ENCODE measurements at places on chromosomes 13 and 19.

DNA sequence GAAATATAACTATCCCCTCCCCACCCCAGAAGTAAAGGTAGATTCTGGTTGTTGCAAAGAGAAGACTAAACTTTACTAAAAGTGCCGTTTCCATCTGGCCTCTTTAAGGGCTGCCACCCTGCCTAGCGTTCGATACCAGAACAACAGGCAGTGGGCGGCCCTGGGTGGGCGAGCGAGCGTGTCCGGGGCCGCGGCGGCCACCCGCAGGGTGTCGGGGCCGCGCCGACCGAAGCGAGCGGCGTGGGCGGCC is 2.6 kb downstream of the FGF9 start:
- DNase-seq = no peak

DNA sequence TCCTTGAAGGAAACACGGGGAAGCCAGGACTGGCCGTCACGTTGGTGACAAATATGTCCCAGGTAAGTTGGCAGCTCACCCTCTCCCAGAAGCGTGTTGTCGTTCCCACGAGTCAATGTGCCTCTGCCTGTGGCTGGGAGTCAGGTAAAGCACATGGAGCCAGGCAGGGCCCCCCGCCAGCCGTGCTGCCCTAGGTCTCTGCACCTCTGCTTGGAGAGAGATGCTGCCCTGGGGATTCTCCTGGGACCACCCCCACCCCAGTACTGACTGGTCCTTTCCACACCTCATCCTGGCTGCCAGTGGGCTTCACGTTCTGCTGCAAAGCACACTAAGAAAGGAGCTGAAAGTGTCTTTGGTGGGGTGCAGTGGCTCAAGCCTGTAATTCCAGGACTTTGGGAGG is 9.9 kb downstream of the ZNF114 start:
- no peak for DNase-seq

DNA sequence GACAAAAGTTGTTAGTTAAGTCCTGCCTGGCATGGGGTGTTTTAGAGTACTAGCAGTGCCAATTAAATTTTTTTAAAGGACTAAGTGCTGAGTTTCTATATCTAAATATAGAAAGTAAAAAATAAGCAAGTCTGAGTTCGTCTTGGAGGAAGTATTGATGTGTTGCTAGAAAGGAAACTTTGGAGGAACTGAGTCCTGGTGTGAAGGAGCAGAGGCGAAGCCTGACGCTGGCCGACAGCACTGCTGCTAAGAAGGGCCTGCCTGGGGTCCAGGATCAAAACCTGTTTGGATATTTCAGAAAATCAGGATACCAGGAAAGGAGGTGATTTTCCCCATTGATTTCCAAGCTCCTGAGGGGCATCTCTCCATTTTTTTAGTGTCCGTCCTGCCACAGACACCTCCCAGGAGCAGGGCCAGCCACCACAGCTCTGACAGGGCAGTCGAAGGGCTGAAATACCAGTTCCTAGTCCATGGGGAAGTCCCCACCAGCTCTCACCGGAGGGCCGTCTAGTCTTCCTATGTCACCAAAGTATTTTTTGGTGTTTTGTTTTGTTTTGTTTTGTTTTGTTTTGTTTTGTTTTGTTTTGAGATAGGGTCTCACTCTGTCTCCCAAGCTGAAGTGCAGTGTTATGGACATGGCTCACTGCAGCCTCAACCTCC is 38.2 kb upstream of the NPAS1 start:
- DNase-seq = no peak

GRCh38 chr19:15173746-15174404 is 26.9 kb downstream of the NOTCH3 start:
- DNase-seq = no peak

DNA sequence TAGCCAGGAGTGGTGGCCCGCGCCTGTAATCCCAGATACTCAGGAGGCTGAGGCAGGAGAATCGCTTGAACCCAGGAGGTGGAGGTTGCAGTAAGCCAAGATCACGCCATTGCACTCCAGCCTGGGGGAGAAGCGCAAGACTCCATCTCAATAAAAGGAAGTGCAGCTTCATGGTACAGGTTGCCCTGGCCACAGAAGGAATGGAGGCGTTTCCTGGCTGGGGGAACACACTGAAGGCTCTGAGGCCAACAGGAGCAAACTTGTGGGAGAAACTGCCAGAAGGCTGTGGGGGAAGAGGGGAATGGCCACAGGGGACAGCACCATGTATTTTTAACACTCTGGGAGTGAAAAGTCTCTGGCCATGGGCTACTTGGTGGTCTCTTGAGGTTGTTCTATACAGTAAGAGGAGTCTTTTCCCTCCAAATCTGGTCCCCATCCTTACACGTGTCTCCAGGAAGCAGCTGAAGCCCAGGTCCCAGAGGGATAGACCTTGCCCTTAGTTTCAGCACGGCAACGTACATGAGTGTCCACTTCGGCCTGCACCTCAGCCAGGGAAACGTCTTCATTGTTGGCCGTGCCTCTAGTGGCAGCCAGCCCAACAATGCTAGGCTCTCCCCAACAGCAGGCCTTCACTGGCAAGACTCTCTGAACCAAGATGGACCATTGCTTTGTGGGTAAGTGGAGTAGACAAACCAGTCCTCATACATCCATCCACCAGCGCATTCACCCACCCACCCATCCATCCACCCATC is 7.4 kb downstream of the MICOS13 start:
- no peak for DNase-seq

- no peak for DNase-seq
Measured at GRCh38 chr13:34161931-34162543, 344.1 kb downstream of the RFC3 start.

DNA sequence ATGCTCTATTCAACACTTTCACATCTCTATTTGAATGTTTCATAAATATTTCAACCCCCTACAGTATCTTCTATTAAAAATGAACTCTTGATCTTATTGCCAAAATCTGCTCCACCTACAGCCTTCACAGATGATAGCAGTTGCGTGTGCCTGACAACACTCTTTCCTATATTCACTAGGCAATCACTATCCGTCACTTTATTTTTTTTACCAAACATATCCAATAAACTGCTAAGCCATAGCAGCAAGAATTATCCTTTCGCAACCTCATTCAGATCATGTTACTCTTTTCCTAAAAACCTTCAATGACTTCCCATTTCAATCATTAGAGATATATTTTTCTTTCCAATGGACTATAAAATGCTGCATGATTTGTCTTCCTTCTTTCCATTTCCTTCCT is 629.8 kb upstream of the PCDH9 start:
- no peak for DNase-seq

DNA sequence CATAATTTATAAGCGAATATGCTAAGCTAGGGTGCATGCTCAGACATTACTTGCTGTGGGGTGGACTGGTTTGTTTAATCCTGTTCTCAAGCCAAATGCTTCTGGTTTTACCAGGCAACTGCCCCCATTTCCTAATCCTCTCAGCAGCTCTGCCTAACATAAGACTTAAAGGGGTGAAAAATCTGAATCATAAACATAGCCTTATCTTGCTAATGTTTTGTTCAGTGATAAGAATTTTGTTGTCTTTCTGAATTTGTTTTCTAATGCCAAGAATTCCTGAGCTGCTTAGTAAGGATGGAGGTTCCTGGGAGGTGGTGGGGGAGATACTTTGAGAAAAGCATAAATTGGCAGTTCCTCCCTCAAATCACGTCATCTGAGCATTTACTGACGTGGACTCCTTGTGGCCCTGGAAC is 42.7 kb downstream of the ING1 start:
- no peak for DNase-seq

- DNase-seq = no peak
Measured at GRCh38 chr13:20422362-20422761, 103.3 kb downstream of the CRYL1 start.

GRCh38 chr19:39199025-39199424 is 2.3 kb downstream of the NCCRP1 start:
- no peak for DNase-seq

- DNase-seq = no peak
Measured at GRCh38 chr19:3536429-3537100, 2.4 kb upstream of the TEKTIP1 start.

DNA sequence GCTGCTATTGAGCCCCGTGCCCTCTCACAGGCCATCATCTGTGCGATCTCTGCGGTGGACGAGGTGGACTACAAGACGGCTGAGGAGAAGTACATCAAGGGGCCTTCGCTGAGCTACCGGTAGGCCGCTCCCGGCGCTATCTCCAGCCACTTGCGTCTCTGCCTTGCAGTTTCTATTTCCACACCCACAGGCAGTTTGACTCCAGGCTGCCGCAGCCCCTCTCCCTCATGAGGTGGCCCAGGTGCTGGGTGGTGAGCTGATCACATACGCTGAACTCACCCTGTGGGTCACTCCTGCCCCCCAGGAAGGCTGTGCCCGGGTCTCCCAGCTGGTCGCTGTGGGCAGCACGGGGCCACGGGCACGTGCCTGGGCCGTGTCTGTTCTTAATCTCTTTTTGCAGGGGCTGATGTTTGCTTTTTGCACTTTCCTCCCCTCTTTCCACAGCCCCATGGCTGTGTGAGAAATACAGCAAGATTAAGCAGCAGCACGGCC is 10.6 kb upstream of the NDUFS7 start:
- no peak for DNase-seq

GRCh38 chr13:46668302-46668720 is 115.3 kb downstream of the LRCH1 start:
- DNase-seq = no peak

DNA sequence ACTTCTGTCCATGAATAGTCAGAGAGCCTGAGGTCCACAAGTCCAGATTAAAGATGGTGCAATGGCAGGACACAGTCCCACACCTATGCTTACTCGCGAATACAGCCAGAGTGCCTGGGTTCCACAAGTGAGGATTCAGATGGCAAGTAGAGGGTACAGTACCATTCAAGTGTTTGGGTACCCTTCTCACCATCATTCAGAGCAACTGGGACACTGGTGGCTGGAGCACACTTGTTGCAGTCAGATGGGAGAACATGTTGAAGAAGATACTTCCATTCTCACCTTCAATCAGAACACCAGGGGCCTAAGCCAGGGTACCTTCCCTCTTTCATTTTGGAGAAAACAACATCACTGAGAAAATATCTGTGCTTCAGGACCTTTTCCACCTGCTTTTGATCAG is 43.7 kb upstream of the ZNF599 start:
- DNase-seq = no peak

- DNase-seq = no peak
Measured at GRCh38 chr13:114268344-114269280, 12.8 kb upstream of the UPF3A start.

DNA sequence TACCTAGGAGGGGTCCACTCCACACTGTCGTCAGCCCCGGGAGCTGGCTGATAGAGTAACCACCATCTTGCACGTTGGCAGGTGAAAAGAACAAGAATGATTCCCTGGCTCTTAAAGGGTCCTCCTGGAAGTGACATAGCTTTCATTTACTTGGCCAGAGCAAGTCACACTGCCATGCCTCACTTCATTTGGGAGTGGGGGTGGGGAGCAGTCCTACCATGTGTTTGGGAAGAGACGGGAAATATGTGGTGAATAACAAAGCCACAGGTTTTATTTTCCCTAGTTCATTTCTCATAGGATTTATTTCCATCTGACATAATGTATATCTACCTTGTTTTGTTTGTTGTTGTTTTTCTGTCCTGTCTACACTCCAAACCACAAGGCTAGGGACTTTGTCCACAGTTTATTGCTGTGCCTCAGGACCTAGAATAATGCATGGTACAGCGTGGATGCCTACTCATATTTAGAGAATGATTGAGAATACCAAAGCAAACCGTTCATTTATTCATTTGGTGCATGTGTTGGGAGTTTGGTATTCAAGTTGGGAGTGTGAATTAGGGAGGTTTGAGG is 26.8 kb downstream of the UBAC2 start:
- no peak for DNase-seq

DNA sequence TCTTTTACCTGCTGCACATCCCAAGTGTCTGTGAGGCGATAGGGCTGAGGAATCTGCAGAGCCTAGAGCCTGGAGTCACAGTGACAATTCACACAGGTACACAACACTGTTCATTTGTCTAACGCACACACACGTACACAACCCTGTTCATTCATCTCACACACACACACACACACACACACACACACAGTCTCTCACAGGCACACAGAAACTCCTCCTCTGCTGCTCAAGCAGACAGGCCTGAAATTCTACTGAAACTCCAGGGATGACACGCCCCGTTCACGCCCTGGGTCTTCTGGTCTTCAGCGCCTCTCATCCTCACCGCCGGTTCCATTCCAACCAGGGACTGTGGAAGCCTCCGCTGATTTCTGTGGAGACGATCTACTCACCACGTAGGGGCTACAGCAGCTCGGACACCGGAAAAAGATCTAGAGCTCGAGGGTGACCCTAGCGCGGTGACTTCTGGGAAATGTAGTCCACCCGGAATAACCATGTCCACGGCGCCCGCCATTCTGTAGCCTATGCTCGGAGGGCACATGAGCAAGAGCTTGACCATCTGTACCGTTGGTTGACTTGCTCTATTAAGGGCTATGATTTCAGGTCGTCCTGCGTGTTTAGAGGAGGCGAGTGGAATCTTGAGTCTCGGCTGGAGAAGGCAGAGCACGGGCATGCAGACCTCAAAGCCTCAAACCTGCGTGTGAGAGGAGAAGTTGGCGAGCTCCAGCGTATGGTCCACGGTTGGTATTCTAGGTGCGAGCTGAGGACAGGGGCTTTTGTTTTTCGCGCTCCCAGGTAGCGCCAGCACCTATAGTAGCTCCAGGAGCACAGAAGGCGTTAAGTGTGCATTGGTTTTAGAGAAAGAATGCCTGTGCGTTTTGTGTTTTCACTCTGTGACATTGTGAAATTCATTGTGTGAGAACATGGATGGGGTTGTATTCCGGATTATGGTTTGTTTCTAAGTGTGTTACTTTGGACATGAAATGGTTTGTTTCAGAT is 33.4 kb downstream of the ZNF45 start:
- peak; percentile 41 for DNase-seq

DNA sequence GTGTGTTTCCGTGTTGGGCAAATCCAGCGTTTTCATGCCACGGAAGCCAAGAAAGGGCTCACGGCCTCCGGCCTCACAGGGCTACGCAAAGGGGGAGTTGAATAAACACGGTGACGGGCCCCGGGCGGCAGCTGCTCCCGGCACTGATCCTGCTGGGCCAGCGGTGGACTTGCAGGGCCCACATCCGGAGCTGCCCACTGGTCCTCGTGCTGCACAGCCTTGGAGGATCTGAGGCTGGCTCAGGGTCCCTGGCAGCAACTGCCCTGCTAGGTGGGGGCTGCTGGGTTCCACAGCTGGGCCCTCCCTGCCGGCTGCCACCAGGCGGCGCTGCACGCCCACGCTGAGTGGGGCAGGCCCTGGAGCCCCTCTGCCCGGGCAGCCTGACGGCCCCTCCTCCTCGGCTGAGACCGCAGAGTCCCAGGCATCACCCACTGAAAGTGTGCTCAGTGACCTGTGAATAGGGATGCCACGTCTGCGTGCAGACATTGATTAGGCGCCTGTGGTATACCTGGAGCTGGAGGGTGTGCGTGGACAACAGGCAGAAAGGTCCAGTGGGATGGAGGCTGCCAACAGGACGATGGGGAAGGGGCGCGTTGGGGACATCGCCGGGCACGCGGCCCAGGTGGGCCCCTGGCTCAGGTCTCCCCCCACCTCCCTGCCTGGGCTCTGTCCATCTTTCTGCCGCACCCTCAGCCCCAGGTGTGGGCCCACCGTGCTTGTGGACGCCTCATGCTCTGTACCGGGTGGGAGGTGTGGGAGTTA is 5.3 kb upstream of the HCN2 start:
- DNase-seq = peak; percentile 36
